ENCODE measurements at places on chromosomes 11 and 22. TPM values are rescaled to one million over a fixed set of nuclear protein-coding genes. Genes with fewer than 3 reads are reported as not detected.

Gene ADORA2A
- total RNA-seq: 1.0 TPM

Gene CDON
- 2.0 TPM for total RNA-seq

Gene LAMTOR1
- 121 TPM for total RNA-seq

Gene C22orf31
- total RNA-seq: not detected

Gene HEPHL1
- not detected for total RNA-seq

Gene ZNF214
- total RNA-seq: 0.83 TPM

Gene SCUBE2
- total RNA-seq: 0.57 TPM

Gene RHOD
- 47.7 TPM for total RNA-seq

Gene TRIM29
- total RNA-seq: 6.2 TPM

Gene FLRT1
- 0.09 TPM for total RNA-seq

Gene PGA5
- not detected for total RNA-seq

Gene PGM2L1
- 13.2 TPM for total RNA-seq

Gene DENND5A
- 48.6 TPM for total RNA-seq

Gene TPBGL
- total RNA-seq: 0.35 TPM

Gene POTEH
- total RNA-seq: not detected

Gene APOL3
- 0.05 TPM for total RNA-seq

Gene GRAMD1B
- total RNA-seq: 31.6 TPM

Gene OR2D3
- not detected for total RNA-seq

Gene LGR4
- 35.9 TPM for total RNA-seq

Gene SEC14L3
- not detected for total RNA-seq

Gene DNHD1
- 2.6 TPM for total RNA-seq

Gene MUC5AC
- 3.8 TPM for total RNA-seq

Gene SLC25A17
- total RNA-seq: 25.0 TPM

Gene TPP1
- 46.7 TPM for total RNA-seq

Gene UBQLN3
- not detected for total RNA-seq

Gene PDE3B
- total RNA-seq: 2.0 TPM

Gene LINC01488
- not detected for total RNA-seq

Gene DDIAS
- 18.2 TPM for total RNA-seq

Gene OR51B2
- not detected for total RNA-seq

Gene F2
- 2.1 TPM for total RNA-seq

Gene PNPLA3
- 0.69 TPM for total RNA-seq

Gene CRACR2B
- 3.4 TPM for total RNA-seq

Gene SLC22A6
- total RNA-seq: not detected
